ENCODE measurements at places on chromosomes 4 and X.

DNA sequence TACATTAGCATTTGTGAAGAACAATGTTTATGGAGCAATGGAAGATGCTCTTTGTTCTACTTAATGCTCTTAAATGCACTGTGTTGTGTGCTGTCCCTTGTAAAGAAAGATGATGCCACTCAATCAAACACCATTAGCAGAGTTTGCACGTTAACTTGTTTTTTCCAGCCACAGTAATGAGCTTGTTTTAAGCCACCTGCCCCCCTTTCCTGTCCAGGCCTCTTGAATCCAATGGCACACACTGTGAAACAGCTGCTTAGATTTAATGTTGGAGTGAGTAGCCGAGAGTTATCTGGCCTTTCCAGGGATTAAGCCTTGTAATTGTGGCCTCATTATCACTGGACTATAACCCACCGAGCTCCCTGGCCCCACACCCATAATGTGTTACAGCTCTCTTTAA is 86.0 kb downstream of the PAK3 start:
- no peak for DNase-seq

GRCh38 chrX:9860826-9861225 is 74.6 kb downstream of the SHROOM2 start:
- DNase-seq, result no peak

DNA sequence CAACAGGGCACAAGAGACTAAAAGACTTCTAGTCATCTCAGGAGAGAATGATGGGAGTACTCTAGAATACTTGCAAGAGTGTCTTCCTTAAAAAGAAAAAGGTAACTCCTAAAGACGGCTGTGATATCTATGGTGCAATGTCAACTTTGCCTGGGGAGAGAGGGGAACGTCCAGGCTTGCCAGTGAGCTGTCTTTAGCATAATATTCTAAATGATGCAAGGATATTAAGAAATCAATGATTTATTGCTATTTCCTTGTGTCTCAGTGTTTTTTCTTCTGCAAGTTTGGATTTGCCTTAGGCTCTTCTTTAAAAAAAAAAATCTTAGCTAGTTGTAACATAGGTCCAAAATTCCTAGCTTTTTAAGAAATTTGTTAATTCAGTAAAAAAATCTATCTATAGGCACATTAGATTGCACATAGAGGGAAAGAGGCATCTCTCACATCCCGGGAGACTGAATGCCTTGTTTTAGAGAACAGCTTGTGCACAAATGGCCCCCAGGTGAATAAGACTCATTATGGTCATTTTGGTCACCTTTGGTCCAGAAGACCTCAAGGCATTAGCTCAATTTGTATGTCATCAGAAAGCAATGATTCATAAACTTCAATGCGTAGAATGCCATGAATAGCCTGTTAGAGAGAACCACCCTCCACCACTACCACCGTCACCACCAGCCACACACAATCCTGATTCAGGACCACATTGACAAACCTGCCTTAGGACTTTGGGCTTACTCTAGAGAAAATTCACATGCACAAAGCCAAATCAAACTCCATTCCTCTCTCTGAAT is 104.1 kb downstream of the PALLD start:
- DNase-seq, result no peak

DNA sequence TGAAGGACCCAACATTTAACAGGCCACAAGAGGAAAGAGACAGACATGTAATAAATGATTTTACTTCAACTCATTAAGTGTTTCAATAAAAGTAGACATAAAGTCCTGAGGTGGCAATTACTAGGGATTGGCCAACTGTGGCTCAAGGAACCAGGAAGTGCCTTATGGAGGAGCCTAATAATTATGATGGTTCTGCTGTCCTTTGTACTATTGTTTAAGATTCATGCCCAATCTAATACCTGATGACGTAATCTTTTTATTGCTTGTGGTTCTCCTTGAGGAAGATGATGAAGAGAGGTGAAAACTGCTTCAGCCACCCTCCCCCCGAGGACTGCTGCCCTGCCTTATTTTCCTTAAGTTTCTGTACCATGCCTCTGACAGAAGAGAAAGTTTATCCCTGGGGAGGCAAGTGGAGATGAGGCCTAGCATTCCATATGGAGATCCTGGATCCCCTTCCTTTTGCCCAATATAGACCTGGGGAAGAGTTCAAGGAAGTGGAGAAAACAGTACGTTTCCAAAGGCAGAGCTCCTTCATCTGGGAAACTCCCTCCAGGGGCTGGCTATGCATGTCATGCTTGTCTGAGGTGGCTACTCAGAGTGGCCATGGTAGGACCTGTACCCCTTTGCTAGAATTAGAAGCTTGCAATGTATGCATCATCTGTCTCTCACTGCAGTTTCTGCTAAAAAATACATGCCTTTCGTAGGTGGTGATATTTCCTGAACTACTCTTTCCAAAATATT is 56.8 kb upstream of the FAT1 start:
- no peak for DNase-seq

DNA sequence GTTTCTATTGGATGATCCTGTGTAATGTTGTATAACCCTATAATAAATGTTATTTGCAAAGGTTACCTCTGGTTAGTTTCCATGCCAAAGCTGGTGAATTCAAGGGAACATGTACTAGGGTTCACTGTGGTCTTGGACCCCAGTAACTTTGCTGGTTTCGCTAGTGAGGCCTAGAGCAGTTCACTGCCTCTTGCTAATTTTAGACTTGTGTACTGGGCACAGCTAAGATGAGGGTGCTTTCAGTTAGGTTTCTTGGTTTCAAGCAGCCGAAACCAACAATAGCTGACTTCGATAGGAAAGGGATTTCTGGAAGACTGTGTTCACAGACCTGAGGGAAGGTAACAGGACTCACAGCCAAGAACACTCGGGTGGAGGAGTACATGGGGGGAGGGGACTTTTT is 215.5 kb upstream of the BCOR start:
- no peak for DNase-seq

DNA sequence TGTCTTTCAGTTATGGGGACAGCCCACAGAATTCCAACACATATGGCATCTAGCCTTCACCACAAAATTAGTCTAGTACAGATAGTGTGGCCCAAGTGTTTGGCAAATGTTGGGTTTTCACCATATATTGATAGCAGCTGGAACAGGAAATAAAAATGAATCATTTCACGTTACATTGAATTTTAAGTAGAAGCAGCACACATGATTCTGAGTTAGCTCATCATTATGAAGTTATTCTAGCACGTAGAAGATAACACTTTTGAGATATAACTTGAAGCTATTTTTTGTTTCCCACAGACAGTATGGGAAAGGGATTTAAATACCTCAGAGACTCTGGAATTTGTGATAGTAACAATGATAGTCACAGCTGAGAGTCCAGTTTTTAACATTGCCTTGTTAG is 118.7 kb downstream of the FAT4 start:
- DNase-seq, result peak; percentile 60

GRCh38 chr4:85486425-85487086 is 11.6 kb downstream of the ARHGAP24 start:
- DNase-seq, result peak; percentile 10

DNA sequence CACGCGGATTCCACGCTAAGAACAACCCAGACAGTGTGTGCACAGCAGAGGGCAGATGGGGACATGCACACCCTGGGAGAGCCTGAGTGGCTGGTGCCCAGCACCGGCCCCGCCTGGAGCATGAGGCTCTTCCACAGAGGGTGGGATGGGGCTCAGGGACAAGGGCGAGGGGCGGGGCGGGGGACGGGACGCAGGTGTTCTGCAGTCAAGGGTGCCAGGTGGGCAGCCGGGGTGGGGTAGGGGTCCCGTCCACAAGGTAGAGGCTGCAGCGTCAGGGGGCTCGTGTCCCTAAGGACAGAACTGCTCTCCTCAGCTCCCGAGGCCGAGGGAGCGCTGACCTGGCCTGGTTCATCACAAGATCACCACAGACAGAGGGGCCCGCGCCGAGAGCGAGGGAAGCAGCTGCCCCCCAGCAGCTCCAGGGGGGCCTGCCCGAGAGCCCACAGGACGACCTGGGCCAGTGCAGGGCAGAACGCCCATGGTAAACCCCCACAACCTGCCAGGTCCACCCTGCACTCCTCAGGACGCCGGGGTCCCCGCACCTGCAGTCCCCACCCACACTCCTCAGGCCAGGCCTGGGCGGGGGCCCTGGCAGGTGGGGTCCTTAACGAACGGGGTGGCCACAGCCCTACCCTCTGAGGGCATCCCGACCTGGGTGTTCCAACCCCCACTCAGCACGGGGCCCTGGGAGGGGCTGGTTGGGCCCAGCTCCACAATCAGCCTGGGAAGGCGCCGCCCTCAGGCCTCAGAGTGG is 26.7 kb downstream of the CTBP1 start:
- no peak for DNase-seq

GRCh38 chr4:86185659-86186058 is 174.2 kb downstream of the MAPK10 start:
- DNase-seq, result no peak

- peak; percentile 92 for DNase-seq
Measured at GRCh38 chrX:95884186-95884585, 800.5 kb upstream of the DIAPH2 start.

DNA sequence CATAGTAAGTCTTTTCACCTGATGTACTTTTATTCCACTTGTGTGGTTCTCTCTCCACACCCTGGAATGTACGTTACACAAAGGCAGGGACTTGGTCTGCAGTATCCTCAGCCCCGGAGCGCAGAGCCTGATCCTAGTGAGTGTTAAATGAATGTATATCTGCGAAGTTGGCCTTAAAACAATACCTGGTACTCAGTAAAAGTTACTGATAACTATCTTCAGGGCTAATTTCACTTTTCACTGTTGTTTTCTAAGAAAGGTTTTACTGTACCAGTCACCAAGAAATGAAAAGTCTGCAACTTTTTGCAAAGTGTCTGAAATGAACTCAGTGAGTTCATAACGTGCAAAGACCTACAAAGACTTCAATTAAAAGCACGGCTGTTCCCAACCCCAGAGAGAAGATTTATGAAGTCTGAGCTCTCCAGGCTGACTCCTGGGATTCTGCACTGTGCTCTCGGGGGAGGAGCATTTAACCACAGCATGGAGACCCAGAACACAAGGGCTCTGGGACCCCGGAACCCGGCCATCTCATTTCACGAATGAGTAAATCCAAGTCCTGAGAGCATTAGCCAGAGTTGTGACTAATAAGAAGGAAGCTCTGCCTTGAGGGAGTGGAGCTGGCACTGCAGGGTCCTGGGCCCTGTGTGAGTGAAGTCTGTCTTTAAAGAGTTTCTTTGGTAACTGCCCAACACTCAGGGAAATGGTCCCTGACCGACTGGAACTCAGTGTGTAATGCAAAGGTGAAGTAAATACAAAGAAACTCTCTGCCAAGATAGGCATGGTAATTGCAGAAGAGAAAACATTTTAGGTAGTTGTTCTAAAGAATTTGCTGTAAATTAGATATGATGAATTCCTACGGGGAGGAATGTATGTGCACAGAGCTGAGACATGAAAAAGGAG is 165.8 kb downstream of the NSUN7 start:
- no peak for DNase-seq

DNA sequence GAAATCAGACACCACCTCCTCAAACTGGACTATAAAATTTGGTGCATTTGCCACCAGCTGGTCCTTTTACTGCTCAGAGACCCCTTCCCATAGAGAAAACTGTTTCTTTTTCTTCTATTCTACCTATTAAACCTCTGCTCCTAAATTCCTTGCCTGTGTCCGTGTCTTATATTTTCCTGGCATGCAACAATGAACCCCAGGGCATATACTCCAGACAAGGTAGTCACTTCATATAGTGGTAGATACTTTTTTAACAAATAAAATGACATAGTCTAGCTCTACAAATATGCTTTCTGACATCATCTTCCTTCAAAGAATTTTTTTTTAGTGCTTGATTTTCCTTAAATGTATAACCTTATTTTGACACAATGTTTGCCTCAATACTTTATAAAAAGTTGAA is 1402.9 kb upstream of the PABPC4L start:
- DNase-seq, result no peak

DNA sequence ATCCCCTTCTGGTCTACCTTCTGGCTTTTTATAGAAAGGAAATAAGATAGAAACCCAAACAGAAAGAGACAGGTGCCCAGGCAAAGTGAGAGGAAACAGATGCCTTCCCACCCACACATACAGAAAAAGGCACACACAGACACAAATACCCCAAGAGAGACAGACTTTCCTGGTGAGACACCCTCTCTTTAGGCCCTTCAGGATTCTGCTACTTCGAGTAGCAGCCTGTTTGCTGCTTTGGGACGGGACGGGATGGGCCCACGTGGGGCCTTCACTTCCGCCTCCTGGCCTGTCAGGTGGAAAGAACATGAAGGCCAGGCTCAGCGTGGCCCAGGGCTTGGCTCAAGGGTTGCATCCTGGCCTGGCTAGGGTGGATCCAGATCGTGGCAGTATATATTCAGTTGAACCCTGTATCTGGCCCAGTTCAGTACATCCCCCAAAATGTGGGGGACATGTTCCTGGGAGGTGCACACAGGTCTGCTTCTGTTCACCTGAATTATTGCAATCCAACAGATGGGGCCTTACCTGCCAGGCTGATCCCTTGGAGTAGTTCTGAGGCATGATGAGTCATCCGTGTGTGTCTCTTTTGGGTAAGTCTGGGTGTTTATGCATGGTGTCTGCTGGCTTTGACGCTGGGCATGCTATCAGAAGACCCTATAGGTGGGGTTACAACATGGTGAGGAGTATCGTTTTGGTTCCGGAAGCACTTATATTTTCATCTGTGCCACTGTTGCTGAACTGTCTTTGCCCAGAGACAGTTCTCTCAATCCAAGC is 2.4 kb downstream of the ZNF275 start:
- no peak for DNase-seq

DNA sequence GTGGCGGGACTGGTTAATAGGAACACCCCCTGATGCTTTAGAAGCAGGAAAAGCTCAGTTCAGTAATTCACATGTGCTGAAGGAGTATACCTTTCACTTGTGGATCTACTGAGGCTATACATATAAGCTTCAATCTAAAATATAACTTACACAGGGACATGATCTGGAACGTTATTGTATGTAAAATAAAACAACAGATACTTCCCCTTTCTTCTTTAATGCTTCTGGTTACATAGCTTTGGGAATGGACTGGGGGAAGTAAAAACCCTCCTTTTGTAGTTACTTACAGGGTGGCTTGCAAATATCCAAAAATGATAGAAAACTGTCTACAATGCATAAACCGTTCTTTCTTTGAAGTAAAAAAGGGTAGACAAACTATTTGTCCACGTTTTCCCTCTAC is 1.9 kb downstream of the FGG start:
- DNase-seq, result no peak

DNA sequence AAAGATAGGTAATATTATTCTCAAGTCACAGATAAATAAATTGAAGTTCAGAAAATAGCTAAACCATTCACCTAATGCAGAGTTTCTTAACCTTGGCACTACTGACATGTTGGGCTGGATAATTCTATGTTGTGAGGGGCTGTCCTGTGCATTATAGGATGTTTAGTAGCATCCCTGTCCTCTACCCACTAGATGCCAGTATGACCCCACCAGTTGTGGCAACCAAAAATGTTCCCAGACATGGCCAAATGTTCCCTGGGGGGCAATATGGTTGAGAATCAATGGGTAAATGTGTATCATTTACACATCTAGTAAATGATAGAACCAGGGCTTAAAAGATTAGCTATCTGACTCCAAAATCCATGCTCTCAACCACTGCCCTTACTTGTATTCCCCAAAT is 140.9 kb downstream of the COL4A6 start:
- DNase-seq, result no peak

All from lung (tissue), 17 donors.